GOT3 (cell line): ENCODE measurements at places on chromosomes 2 and 18.
A peak's percentile ranks its signal among the peaks of the same experiment; 100 is the strongest.

- DNase-seq, result no peak
Observed at GRCh38 chr2:85750587-85751575, 2.9 kb upstream of the ATOH8 start.

GRCh38 chr18:35463827-35464226, 33.9 kb downstream of the INO80C start:
- no peak for DNase-seq

- DNase-seq, result no peak
Observed at GRCh38 chr2:143702931-143703330, 573.7 kb downstream of the ARHGAP15 start.

GRCh38 chr2:157782057-157782845, 93.9 kb downstream of the ACVR1 start:
- no peak for DNase-seq

DNA sequence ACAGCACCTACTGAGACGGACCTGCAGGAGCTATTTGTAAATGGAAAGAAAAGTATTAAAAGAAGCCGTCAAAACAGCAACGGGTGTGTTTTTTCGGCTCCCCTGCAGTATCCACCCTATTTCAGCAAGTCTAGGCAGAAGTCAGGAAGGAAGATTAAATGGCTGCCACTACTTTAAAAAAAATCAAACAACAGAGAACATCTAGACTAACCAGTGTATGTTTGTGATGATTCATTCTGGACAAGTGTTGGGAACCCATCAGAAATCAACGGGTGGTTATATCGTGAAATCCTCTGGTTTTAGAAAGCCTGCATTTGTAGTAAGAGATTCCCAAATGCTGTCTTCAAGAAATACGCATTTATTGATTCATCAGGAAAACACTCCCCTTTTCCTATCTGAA, 9.0 kb downstream of the PMAIP1 start:
- DNase-seq, result no peak

GRCh38 chr2:240794178-240794721, 25.8 kb downstream of the KIF1A start:
- DNase-seq, result no peak

DNA sequence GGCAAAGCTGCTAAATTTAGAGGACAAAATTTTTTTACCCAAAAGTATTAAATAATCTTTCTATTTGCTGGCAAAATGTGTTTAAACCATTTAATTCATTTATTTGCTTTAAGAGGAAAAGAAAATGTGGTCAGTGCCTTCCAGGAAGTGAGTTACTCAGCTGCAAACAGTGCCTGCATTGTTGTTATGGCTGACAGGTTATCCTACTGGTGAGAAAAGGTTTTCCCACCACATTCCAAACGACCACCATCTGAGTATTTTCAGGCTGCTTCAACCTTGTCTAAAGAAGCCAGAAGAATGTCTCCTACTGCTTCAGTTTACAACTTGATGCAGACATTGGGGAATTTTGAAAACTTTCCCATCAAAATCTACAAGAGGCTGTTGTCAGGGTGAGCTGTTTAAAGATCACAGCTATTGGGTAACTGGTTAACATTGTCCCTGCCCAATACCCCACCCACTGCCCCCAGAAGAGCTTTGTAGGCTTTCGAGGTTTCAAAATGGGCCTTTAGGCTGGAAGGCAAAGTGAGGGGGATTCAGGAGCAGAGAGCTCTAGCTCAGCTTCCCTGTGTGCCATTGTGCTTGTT, 461.3 kb upstream of the FANCL start:
- DNase-seq, result no peak

GRCh38 chr2:81196383-81196851, 891.9 kb upstream of the LRRTM1 start:
- no peak for DNase-seq

- no peak for DNase-seq
Observed at GRCh38 chr2:231167745-231168459, 30.5 kb upstream of the ARMC9 start.

- DNase-seq, result no peak
Observed at GRCh38 chr2:20443276-20443920, 3.5 kb upstream of the RHOB start.

- no peak for DNase-seq
Observed at GRCh38 chr2:37865640-37866039, 59.4 kb upstream of the RMDN2 start.

GRCh38 chr2:28364610-28365009, 28.0 kb upstream of the FOSL2 start:
- no peak for DNase-seq

DNA sequence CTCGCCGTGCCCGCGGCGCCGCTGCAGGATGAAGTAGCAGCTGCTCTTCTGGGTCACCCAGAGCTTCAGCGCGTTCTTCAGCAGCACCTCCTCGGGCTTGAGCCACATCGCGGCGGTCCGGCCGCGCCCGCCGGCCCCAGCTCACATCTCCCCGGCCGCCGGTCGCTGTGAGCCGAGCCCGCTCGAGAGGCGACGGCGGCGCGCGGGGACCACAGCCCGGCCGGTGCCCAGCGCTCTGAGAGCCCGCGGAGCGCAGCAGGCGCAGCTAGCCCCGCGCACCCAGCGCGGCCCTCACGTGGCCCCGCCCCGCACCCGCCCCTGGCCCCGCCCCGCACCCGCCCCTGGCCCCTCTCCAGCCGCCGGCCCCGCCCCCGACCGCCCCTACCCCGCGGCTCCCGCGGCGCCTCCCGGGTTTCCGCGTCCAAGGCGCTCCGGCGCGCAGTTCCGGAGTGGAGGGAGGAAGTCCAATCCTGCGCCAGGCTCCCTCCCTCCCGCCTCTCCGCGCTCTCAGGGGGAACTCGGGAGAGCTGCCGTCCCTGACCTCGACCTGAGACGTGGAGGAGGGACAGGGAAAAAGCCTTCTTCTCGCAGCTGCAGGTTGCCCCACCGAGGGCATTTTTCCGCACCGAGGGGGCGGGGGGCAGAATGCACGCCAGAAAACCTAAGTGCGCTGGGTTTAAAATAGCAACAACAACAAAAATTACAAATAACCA, at the start of gene TBC1D8:
TSS of gene TBC1D8 (minus strand) at position 237 of the 713 bp plus-strand sequence. CDS start at position 108, 129 bp downstream.
- DNase-seq, result peak; percentile 54

DNA sequence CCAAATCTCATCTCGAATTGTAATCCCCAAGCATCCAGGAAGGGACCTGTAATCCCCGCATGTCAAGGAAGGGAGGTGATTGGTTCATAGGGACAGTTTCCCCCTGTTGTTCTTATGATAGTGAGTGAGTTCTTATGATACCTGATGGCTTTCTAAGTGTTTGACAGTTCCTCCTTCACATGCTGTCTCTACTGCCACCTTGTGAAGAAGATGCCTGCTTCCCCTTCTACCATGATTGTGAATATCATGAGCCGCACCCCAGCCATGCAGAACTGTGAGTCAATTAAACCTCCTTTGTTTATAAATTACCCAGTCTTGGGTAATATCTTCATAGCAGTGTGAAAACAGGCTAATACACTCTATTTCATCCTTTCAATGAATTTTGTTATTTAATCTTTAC, 446.7 kb downstream of the RNF144A start:
- no peak for DNase-seq

- no peak for DNase-seq
Observed at GRCh38 chr2:101440127-101440738, 34.7 kb downstream of the RFX8 start.

DNA sequence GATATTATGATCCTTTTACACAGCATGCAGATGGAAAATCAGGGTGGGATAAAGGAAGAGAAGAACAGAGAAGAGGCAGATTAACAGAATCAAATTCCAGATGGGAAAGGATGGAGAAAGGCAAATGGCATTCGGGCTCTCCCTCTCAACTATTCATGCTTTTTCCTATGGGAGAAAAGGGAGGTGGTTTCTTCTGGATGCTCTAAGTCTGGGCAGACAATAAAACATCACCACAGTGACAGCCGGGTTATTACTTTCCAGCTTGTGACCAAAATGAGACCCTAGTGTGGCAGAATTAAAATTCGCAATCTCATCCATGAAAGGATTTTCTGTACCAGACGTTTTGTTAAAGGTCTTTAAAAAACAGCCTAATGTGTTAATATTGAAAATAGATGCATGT, 440.7 kb downstream of the RND3 start:
- no peak for DNase-seq
